ENCODE measurements at places on chromosomes 7 and 10.

DNA sequence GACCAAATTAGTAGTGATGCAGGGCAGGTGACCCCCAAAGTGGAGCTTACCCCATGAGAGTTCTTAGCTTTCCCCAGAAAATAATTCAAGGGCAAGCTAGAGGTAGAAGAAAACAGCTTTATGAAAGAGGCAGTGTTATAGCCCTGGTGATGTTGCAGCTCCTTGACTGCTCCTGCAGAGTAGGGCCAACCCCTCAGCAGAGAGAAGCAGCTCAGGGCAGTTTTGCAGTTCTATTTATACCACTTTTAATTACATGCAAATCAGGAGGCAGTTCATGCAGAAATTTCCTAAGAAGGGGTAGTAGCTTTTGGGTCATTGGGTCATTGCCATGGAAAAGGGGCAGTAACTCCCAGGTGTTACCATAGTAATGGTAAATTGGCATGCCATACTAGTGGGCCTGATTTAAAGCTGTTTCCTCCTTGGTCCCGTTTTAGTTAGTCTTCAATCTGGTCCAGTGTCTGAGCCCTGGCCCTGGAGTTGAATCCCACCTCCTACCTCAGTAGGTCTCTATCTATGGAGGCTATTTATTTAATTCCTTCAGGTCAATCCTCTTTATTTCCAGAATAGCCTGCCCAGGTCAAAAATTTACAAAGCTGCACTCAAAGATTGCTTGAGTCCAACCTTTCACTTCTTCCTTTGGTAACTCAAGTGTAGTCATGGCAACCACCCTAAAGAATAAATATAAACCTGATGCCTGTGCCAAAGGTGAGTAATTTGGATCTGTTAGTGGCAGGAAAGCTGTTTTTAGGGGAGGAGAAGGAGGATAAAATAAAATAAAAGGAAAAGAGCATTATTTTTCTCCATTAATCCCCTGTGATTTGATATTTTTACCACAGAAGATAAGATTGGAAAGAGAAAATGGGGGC, 29.5 kb downstream of the PLXDC2 start:
- DNase-seq: no peak

GRCh38 chr10:118543714-118544400, 51.6 kb downstream of the PRLHR start:
- DNase-seq: peak; percentile 26

GRCh38 chr7:4602905-4603842, 78.9 kb upstream of the FOXK1 start:
- DNase-seq: no peak

- no peak for DNase-seq
Measured at GRCh38 chr10:99233000-99233688, 2.5 kb downstream of the HPSE2 start.

DNA sequence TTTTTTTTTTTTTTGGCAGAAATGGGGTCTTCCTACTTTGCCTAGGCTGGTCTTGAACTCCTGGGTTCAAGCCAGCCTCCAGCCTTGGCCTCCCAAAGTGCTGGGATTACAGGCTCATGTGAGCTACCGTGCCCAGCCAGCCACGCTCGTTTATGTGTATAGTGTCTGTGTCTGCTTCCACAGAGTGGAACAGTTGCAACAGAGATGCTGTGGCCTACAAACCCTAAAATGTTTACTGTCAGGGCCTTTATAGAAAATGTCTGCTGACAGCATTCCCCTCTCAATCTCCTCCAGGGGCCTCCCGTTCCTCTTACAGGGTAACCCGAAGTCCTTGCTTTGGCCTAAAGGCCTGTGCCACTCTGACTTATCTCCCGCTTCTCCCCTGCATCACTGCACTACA, 87.6 kb upstream of the LEP start:
- no peak for DNase-seq

DNA sequence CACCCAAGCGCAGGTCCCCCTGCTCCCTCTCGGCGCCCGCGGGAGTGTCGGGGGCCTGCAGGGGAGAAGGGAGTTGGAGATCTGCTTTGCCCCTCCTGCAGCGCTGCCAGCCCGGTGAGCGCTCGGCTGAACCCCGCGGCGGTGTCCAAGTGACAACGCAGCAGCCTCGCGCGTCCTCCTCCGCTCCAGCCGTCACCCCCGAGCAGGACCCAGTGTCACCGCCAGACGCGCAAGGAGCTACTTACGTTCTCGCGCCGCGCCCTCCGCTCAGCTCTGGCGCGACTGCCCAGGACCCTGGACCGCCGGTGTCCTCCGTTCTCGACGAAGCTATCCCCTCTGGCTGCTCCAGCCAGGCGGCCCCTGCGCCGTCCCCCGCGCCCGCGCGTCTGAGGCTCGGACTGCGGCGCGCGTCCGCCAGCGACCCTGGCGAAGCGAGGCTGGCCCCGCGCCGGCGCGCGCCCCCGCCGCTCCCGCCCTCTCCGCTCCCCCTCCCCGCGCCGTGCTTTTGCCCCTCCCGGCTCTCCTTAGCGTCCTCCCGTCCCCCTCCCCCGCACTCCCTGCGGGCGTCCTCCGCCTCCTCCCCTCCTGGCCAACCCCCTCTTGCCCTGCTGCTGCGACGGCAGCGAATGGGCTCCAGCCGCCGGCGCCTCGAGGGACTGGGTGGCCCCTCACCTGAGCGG, at the start of gene NRCAM:
Gene NRCAM (minus strand): TSS at position 439 of the 680 bp plus-strand sequence. CDS start 216,372 bp downstream, outside the sequence.
- DNase-seq: peak; percentile 39

DNA sequence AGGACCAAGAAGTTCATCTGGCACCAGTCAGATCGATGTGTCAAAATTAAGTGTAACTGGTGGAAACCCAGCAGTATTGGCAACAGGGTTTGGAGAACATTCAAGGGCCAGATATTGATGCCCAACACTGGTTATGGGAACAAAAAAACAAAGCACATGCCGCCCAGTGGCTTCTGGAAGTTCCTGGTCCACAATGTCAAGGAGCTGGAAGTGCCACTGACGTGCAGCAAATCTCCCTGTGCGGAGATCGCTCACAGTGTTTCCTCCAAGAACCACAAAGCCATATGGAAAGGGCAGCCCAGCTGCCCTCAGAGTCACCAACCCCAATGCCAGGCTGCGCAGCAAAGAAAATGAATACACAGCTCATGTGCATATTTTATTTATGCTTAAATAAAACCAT, 10.1 kb upstream of the C7orf33 start:
- DNase-seq: no peak

All from GM12891 (cell line).